ENCODE measurements at places on chromosomes 11 and 22.

DNA sequence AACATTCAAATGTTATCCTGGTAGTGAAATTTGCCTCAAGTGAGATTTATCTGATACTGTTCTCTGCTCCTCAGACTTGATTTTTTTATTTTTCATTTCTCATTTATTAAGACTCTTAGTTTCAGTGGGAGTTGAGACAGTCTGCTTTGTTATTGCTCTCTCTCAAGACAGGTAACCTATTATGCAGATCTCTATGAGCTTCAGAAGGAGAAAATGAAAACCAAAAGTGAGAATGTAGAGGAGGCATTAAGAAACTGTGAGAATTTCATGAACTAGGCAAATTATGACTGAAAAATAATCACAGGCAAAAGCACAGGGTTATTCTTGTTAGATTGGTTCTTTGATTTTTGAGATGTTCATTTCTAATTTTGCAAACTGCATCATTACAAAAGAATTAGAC is 290.0 kb upstream of the CHORDC1 start:
- DNase-seq = no peak

GRCh38 chr11:116331381-116331780 is 441.4 kb downstream of the BUD13 start:
- no peak for DNase-seq

GRCh38 chr22:46798366-46799350 is 36.2 kb downstream of the TBC1D22A start:
- peak; percentile 62 for DNase-seq

GRCh38 chr11:114977651-114978050 is 299.3 kb downstream of the NXPE2 start:
- no peak for DNase-seq

DNA sequence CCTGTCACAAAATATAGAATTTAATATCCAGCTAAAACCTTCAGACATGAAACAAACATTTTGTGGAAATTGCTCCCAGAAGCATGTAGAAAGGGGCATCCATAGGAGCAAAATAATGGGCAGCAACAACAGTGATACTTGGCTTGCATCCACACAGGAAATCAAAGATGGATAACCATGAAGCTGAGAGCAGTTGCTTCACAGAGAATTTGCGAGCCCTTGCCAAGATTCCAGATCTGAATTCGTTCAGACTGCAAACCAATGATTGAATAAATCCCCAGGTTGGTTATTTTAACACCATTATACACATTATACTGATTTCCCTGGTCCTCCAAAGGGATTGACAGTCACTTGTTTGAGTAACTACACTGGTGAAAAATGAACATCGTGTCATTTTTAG is 15.6 kb upstream of the OR51L1 start:
- no peak for DNase-seq

- no peak for DNase-seq
Observed at GRCh38 chr11:32575070-32575469, 8.6 kb upstream of the EIF3M start.

- peak; percentile 50 for DNase-seq
Observed at GRCh38 chr11:77472991-77473800, 698 bp downstream of the PAK1 start.

- no peak for DNase-seq
Observed at GRCh38 chr11:126153972-126154371, 57.5 kb downstream of the RPUSD4 start.

DNA sequence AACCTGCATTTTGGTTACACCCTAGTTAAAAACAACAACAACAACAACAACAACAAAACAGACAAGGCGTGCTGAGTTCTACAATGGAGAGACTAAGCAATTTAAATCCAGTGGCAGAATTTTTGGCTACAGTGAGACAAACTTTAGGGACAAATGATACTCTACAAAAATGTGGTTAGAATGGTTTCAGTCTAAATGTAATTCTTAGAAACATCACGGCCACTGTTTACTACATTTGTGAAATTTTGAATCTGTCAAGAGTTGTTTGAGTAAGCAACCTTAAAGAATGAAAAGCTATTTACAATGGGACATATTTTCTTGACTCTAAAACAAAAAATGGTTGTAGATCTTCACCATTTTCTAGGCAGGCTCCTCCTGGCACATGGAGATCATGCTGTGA is 259.4 kb downstream of the SWAP70 start:
- no peak for DNase-seq

GRCh38 chr11:105000797-105001196 is 22.2 kb downstream of the CASP5 start:
- peak; percentile 2 for DNase-seq

DNA sequence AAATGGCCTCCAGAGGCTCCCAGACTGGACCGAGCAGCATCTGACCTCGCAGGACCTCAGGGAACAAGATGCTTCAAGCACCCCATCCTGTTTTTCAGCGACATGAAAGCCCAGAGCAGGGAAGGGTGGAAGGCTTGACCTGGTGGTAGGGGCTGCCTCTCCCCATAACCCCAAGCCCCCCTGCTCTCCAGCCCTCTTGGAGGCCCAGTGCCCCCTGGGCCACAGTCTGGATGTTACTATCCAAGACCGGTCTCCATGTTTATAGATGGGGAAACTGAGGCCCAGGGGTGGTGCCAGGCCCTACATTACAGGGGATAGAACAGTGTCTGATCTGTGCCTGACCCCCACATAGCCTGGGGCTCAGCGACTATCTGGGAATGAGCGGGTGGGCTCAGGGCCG is 7.0 kb downstream of the FGF3 start:
- no peak for DNase-seq

DNA sequence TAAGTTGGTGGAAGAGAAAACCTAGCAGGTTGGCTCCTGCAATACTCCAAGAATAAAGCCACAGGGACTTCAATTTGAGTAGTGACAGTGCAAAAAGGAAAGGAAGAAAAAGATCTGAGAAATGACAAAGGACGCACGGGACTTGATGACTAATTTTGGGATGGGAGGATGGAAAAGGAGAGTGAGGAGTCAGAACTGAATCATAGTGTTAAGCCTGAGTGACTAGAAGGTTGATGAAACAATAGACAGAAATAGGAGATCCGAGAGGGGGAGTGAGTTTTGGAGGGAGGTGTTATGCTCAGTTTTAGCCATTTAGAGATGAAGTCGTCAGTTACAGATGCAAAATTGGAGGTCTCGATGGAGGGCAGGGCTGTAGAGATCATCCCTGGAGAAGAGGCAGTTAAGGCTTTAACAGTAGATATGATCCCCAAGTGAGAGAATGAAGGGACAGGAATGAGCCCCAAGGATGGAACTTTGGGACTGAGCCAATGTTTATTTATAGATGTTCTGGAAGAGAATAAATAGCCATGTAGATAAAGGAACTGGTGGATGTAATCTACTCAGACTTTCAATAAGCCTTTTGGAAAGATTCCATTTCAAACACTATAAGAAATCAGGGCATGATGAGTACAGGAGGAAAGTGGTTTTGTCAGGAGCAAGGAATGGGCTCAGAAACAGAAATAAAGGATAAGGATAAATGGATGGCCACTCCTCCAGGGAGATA is 108.9 kb upstream of the NCAM1 start:
- no peak for DNase-seq

DNA sequence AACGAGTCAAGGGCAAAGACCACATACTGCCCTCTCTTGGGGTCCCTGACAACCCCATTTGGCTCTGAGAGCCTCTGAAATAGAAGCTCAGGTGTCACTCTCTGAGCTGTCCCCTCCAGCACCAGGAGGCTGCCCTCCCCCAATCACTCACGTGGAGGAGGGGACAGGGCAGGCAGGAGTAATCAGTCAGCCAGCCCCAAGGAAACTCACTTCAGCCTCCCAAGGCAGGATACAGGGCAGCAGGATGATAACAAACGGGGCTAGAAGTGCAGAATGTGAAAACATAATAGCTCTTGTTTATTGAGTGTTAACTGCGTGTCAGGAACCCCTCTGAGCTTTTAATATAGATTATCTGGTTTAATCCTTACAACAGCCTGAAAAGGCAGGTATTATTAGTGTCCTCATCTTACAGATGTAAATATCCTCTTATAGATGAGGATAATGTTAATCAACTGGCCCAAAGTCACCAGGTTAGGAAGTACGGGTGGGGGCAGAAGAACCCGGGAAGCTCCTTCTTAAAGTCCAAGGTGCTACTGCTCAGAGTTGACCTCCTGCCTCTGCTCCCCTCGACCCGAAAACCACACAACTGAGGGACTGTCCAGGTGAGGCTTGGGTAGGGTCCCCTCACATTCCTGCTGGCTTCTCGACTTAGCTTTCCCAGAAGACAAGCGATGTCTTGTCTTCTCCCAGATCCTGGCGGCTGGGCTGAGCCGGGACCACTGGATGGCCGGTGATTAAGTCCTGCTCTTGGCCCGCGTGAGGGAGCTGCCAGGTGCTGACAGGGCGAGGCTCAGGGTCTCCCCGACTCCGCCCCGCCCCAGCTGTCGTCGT is 2.7 kb downstream of the CHRM4 start:
- DNase-seq = no peak

DNA sequence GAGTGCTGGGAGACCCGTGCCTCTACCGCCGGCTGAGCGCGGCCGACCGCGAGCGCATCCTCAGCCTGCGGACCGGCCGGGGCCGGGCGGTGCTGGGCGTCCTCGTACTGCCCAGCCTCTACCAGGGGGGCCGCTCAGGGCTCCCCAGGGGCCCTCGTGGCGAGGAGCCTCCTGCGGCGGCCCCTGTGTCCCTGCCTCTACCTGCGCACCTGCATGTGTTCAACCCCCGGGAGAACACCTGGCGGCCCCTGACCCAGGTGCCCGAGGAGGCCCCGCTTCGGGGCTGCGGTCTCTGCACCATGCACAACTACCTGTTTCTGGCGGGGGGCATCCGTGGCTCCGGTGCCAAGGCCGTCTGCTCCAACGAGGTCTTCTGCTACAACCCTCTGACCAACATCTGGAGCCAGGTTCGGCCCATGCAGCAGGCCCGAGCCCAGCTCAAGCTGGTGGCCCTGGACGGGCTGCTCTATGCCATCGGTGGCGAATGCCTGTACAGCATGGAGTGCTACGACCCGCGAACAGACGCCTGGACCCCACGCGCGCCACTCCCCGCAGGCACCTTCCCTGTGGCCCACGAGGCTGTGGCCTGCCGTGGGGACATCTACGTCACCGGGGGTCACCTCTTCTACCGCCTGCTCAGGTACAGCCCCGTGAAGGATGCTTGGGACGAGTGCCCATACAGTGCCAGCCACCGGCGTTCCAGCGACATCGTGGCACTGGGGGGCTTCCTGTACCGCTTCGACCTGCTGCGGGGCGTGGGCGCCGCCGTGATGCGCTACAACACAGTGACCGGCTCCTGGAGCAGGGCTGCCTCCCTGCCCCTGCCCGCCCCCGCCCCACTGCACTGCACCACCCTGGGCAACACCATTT is 3.5 kb downstream of the KLHDC7B start:
- DNase-seq = no peak

DNA sequence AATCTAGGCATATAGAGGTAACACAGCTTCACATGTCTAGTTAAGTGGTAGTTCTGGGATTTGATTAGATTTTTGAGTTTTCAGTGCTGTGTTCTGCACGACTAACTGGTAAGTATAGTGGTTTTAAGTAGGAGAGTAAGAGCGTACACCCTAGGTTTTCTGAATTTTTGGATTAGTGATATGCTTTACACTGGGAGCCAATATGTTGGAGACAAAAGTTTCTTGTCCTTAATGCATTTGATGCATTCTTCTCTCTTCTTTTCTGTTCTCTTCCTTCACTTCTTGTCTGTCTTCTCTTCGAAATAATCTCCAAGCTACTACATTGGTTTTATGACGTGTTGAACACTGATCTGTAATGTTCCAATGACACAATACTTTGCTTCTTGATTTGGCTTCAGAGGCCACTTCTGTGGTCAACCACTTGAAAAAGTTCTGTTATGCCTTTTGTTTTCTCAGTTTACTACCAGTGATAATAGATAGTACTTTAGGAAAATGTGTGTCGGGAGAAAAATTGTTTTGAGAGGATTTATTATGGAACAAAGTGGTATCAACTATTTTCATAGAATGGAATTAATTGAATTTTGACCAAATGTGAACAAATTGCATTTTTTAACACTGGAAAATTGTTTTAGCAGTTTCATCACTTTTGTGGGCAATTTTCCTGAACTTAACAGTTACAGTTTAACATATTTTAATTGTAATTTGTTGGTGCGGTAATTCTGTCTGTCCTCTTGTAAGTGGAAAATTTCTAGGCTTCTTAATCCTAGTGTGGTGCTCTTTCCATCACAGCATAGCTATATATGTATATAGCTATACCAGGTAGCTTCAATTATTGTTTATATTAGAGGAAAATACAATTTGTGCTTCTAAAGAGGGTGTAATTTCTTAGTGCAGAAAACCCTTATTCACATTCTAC is 2.6 kb downstream of the PDE3B start:
- no peak for DNase-seq

- no peak for DNase-seq
Observed at GRCh38 chr11:104704146-104704830, 194.0 kb downstream of the CASP12 start.

DNA sequence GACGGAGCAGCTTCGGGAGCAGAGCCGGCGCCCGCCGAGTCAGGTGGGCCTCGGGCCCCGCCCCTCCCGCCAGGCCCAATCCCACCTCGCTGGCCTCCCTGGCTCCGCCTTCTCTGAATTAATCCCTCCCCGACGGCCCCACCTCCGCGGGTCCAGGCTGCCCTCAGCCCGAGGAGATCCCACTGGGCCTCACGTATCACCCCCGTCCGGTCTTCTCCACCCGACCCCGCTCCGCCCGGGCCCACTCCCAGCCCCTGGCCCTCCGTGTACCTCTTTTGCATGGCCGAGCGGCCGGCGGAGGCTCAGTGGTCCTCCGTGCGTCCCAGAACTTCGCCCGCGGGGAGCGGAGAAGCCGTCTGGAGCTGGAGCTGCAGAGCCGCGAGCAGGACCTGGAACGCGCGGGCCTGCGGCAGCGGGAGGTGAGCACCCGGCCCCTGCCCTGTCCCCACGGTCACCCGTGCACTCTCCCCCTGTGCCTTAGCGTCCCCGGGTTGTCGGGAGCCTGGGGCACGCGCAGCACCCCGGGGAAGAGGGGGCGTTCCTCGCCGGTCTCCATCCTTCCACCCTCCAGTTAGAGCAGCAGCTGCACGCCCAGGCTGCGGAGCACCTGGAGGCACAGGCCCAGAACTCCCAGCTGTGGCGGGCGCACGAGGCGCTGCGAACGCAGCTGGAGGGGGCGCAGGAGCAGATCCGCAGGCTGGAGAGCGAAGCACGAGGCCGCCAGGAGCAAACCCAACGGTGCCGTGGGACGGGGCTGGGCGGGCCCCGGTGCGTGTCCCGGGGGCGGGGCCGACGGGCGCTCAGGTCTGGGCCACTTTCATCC is 2.2 kb upstream of the CD151 start:
- peak; percentile 56 for DNase-seq

DNA sequence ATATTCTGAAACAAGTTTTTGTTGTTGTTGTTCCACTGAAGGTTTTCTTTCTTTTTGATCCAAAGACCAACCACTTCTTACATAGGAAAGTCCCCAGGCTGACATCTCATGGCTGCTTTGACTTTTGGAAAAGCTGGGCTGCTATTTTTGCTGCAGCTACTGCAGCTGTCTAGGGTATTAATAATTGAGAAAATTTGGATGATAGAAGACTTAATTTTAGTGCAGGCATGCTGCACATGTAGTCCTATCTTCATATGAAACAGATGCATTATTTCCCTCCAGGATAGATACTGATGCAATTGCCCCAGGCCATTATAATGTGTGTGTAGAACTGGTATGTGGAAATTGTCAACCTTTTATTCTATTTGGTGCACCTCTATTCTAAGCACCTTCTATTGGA is 131.4 kb downstream of the NAV2 start:
- DNase-seq = no peak
